MV-4-11 (cell line): ENCODE measurements at places on chromosomes 5 and 9.

- DNase-seq = no peak
Observed at GRCh38 chr9:32136700-32137339, 247.6 kb upstream of the ACO1 start.

DNA sequence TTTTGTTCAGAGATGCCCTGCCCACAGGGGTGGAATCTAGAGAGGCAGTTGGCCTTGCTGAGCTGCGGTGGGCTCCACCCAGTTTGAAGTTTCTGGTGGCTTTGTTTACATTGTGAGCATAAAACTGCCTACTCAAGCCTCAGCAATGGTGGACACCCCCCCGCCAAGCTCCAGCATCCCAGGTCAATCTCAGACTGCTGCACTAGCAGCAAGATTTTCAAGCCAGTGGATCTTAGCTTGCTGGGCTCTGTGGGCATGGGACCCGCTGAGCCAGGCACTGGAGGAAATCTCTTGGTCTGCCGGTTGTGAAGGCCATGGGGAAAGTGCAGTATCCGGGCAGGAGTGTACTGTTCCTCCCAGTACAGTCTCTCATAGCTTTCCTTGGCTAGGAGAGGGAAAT is 55.5 kb downstream of the MINAR2 start:
- no peak for DNase-seq

GRCh38 chr9:84642553-84643141 is 26.9 kb upstream of the NTRK2 start:
- no peak for DNase-seq

DNA sequence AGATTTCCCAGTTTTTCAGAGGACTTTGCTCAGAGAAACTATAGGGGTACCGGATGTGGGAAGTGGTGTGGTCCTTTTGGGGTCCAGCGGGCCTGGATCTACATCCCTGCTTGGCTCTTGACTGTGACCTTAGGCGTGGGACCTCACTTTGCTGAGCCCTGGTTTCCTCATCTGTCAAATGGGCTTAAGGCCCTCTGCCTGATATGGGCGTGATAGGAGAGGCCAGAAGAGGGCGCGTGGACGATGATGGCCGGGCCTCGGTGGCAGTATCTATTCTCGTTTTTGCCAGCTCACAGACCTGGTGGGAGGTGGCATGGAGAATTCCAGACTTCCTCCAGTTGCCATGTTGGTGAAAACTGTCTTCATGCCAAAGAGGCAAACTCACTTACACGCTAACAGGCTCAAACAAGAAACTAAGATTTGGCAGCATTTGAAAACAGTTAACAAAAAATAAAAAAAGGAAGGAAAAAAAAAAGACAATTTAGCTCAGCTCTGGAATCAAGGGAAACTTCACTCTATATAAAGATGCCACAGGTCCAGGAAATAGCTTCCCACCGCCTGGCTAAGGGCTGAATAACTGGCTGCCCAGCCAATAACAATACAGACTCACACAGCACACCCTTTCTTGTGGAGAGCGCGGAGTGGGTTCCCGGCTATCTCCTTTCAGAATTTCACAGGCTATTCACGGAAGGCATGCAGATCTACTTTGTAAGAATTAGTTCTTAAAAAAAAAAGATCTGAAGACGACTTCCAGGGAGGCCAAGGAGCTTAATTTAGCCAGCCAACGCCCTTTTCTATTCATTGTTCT is 1.7 kb downstream of the SH3PXD2B start:
- DNase-seq = no peak

- peak; percentile 16 for DNase-seq
Observed at GRCh38 chr5:115227281-115227680, 35.4 kb downstream of the PGGT1B start.

- no peak for DNase-seq
Observed at GRCh38 chr9:104107799-104108198, 13.7 kb downstream of the SMC2 start.
